Occipital lobe (tissue), 3 donors: ENCODE measurements at places on chromosomes 1 and 21.

DNA sequence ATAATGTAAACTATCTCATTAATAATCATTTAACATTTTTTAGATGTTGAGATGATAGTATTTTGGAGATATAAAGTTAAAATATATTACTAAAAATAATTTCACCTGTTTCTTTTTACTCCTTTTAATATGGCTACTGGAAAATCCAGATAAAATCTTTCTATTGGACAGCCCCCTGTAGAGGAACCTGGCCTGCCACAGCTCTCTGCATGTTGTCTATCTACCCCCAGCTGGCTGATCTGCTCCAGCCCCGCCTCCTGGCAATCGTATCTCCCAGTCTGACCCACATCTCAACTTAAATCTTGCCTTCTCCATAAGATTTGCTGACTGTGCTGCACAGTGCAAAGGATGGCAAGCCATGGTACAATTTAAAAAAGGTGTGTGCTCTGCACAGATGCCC, 182.8 kb downstream of the SIPA1L2 start:
- no peak for DNase-seq

- peak; percentile 22 for DNase-seq
Measured at GRCh38 chr1:81802707-81803430, 2.1 kb downstream of the ADGRL2 start.

GRCh38 chr1:180173952-180174351, 19.3 kb downstream of the QSOX1 start:
- DNase-seq, result no peak

DNA sequence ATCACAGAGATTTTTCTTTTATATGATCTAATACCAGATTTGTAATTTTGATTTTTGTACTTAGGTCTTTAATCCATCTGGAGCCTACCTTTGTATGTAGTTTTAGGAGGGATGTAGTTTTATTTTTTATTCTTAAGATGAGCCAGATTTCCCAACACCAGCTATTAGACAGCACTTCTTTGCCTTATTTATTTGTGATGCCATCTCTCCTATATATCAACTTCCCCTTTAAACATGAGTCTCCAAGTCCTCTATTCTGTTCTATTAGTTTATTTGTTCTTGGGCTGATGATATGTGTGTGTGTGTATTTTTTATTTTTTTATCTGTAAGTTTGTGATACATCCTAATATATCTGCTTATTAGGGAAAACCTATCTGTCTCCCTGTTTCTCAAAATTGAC, 94.2 kb downstream of the PHTF1 start:
- no peak for DNase-seq

DNA sequence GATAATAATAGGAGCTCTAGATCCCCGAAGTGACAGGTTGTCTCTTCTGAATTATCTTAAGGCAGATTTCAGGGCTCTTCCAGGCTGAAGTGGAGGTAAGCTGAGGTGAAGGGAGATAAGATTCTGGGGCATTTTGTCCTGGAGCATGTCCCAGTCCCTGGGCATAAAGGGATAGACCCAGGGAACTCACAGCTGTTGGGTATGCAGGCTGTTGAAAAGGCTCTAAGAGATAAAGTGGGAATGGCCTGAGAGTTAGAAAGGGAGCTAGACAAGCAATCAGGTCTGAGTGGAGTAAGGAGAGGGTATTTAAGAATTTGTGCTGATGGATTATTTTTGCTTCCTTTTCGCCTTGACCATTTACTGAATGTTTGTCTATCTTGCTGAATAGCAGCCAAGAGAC, 123.7 kb downstream of the NOS1AP start:
- DNase-seq, result no peak

GRCh38 chr1:151611288-151611790, 511 bp upstream of the SNX27 start:
- no peak for DNase-seq

DNA sequence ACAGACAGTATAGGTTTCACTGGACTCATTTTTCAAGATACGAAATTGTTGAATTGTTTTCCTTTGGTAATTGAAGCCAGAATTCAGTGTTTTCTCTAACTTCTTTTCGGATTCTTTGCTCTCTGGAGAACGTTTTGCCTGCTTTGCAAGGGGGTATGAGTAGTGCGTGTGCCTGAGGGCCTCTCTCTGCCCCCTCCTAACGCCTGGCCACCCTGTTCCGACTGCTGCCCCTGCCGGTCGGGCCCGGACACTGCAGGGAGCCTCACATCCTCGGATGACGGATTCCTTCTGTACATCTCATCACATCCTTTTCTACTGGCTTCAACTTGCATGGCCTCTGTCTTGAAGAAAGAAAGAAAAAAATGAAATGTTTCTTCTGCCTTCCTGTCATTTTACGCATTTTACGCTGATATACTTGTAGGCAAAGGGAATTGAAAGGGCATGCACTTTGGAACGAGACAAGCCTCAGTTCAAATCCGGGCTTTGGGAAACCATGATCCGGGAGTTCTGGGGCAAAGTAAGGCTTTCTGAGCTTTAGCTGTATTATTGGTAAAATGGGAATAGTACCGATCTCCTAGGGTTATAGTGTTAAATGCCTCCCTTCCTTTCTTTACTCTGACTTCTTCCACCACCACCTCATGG, 65.1 kb downstream of the DISC1 start:
- DNase-seq, result no peak

DNA sequence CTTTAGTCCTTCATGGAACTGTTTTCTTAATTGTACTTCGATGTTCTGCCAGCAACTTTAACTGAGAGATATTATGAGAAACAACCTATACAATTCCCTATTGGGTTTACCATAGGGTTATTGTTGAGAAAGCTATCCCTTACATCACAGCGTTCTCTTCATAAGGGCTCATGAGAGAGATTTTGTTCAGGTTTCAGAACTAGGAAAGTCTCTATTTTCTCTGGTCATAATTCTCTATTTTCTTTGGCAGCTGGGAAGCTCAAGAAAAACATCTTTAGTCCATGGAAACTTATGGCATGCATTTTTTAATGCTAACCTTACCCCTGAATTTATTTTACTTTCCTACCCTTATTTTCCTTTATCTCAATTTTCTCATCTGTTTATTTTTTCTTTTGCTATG, 38.2 kb downstream of the NMNAT2 start:
- no peak for DNase-seq

- DNase-seq, result no peak
Measured at GRCh38 chr1:168913711-168914463, 184.9 kb upstream of the DPT start.

GRCh38 chr1:231494439-231495110, 33.9 kb upstream of the TSNAX start:
- DNase-seq, result no peak

GRCh38 chr1:43522776-43523480, 7.8 kb upstream of the PTPRF start:
- no peak for DNase-seq

- DNase-seq, result no peak
Measured at GRCh38 chr1:204660509-204660908, 25.0 kb downstream of the LRRN2 start.

DNA sequence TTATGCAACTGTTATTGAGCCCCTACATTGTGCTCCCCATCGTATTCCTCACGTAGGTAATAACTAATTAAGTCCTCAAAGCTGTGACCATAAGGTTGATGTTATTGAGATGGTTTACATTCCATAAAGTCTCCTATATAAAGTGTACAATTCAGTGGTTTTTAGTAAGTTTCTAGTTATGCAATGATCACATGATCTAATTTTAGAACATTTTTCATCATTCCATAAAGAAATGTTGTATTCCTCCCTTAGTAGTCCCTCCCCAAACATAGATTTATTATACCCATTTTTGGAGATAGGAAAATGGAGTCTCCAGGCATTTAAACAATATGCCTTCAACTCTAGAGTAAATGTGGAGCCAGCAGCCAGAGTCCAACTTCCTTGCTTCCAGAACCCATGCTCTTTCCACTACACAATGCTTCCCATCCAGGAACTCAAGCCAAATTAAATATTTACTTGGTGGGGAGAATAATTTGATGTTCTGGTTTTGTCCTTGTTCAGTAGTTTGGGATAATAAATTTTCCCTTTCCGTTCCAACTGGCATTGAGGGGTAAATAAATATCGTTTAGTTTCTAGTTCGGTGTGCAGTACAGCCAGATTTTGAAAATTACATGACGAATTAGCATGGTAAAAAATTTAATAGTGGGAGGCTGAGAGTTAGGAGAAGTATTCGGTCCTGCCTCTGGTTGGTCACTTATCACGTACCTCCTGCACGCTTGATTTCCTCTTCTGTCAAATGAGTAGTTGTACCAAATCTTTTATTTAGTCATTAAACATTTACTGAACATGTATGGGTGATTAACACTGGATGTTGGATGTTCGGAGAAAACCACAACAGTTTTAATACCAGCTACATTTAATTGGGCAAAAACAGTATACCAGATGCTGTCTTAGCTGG, 66.3 kb downstream of the CACHD1 start:
- DNase-seq, result no peak

DNA sequence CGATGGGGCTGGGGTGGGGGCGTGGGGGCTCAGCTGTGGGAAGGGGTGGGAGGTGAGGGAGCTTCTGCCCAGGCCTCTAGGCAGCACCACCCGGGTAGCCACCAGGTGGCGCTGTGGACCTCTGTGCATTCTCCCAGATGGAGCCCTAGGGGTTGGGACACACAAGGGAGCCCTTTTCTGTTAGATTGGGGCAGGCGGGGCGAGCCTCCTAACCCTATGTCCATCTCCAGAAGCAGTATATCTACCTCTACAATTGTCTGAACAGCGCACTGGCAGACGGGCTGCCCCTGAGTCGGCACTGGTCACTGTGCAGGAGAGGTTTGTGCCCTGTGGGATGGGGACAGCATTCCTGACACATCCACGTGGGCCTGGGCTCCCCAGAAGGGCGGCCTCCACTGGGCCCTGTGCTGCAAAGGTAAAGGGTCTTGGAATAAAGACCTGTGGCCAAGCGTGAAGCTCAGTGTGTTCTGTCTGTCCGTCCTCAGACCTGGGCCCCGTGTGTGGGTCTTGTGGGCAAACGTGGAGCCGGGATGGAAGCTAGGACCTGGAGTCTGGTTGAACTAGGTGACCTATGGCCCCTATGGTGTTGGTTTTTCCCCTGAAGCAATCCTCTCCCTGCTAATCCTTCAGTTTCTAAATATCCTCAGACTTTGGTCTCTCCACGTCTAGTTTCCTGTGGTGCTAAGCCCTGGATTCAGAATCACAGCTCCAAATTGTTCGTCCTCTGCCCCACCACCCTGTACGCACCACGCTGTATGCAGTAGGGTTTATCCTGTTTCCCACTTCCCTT, 4.4 kb upstream of the LGR6 start:
- DNase-seq, result peak; percentile 52

DNA sequence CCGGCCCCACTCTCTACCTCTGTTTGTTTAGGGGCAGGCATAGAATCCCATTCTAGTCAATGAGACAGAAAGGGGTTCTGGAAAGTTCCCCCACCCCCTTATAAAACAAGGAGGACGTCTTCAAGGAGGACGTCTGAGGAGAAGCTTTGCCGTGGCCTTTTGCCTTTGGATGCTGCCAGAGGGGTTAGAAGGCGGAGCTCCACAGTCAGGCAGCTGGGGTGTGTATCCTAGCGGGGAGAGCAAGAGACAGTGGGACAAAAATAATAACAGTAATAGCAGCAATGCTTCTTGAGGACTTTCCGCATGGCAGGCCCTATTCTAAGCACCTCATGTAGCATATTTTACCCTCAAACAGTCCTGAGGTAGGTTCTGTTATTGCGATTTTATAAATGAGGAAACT, 48.2 kb upstream of the TENT5B start:
- no peak for DNase-seq

DNA sequence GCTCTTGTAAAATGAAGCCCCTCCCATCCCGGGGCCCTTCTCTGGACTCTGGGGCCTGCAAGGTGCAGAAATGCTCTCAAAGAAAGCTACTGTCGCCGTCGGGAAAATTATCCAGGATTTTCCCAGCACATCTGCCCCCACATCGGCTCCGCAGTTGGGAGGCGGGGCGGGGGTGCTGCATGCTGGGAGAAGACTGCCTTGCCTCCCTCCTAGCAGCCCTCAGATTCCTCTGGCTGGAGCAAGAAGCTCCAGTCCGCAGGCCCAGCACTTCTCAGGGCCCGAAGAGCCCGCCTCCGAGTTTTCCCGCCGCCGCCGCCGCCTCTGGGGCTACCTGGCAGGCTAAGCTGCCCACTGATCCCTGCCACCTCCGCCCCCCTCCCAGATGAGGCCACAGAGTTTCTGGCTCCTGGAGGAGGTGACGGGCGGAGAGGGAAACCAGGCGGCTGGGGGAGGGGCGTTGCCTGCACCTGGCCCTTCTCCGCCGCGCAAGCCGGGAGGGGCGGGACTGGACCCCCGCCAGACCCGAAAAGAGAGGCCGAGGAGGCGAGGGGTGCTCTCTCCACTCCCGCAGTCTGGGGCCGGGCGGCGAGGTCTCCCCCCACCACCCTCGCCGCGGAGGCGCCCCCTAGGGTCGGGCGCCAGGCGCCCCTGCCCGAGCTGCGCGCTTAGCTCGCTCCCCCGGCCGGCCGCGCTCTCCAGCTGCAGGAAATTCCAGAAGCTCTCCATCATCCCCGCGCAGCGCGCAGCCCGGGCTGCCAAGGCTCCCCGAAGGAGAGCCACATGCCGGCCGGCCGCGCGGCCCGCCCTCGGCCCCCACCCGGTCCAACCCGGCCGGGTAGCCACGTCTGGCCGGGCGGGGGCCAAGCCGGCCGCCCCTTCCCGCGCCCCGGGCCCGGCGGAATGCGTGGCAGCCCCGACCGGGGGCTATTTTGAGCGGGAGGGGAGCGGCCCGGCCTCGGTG, 28.8 kb downstream of the AHDC1 start:
- DNase-seq, result peak; percentile 43
